ENCODE measurements at places on chromosomes 5 and 9.

DNA sequence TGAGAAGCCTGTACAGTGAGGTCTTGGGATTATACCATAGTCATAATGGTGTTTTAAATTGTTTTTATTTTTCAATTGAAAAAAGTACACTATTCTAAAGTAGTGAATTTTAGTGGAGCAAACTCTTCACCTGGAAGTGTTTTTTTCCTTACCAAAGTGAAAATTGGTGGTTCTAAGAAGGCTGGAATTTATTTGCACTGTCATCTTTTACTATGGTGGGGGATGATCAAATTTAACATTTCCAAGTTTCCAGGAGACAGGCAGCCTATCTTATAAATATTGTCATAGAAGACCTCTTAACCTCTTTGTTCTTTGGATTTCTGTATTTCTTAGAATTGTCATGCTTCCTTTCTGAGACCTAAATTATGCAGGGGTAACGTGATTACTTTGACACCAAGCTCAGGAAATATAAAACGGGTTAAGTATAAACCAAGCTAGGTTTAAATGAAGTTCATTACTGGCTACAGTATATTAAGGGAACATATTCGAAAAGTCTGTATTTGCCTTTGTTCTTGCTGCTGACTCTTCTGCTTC lies 20.2 kb downstream of the NDFIP1 start:
- no peak overlapping the region for H3K27ac ChIP-seq
- no peak overlapping the region for H3K4me3 ChIP-seq

DNA sequence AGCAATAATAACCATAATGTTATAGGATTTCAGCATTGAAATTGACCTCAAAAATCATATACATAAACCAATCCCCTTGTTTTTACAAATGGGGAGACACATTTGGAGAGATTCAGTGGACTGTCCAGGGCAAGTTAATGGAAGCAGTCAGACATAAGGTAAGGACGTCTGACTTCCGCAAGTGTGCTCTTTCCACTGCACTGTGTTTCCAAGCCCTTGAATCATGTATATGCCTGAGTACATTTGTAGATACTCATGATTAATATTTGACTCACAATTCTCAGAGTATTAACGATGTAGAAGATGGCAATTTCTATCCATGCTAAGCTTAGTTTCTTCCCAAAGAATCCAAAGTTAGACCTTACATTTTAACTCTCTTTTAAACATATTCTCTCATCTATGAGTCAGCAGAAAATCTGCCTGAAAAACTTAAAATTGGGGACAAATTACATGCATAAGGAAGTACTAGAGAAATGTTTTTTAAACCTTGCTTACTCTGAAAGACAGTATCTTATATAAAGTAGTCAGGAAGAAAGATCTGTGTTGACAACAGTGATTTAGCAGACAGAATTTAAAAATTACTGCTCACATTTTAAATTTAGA lies 165.3 kb downstream of the NFIB start:
- no peaks in the 10 kb centered on the region for H3K27me3 ChIP-seq
- no peak overlapping the region for H3K4me3 ChIP-seq
- H3K36me3 ChIP-seq, result no peaks in the 10 kb centered on the region
- no peaks in the 10 kb centered on the region for H3K4me1 ChIP-seq

GRCh38 chr9:83523684-83524083 lies 14.5 kb downstream of the FRMD3 start:
- H3K4me1 ChIP-seq, result no peaks in the 10 kb centered on the region

- H3K27me3 ChIP-seq, result no peaks in the 10 kb centered on the region
- no peak overlapping the region for H3K27ac ChIP-seq
- no peak for DNase-seq
- no peaks in the 10 kb centered on the region for H3K36me3 ChIP-seq
- H3K4me3 ChIP-seq, result no peak overlapping the region
- H3K4me1 ChIP-seq, result peaks cover 10% of the 10 kb centered on the region
These were observed 3.0 kb downstream of the DENND1A start for GRCh38 chr9:123926941-123927340.

- no peaks in the 10 kb centered on the region for H3K27me3 ChIP-seq
- no peaks in the 10 kb centered on the region for H3K36me3 ChIP-seq
These were observed 71.3 kb downstream of the SH3TC2 start for GRCh38 chr5:148991566-148991965.

All from uterus (tissue), 4 donors.